NCI-H187 treated with DMSO at 0.1 percent for 48 hours (cell line): ENCODE measurements at places on chromosomes 16 and 17.

DNA sequence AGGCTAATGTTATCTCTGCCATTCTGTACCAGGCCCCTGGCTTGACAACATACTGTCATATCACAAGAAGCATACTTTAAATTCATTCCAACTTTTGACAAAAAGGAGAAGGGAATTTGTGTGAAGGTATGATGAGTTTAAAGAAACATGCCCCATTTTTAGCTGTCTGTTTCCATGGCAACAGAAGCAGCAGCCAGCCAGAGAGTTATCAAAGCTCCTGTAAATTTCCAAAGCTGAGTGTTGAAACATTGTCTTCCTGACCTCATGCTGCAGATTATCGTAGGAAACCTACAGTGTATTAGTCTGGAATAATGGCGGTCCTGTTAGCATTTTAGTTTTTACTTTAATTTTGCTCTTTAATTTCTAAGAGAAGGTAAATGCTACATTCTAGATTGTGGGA is 124.9 kb downstream of the MRTFB start:
- no peak for DNase-seq

- DNase-seq: no peak
These were observed 611 bp downstream of the SMARCE1 start for GRCh38 chr17:40646791-40647623.

GRCh38 chr16:62545039-62545438 is 508.8 kb upstream of the CDH8 start:
- DNase-seq: no peak

- DNase-seq: no peak
These were observed 108.5 kb upstream of the RCVRN start for GRCh38 chr17:10013365-10014112.

DNA sequence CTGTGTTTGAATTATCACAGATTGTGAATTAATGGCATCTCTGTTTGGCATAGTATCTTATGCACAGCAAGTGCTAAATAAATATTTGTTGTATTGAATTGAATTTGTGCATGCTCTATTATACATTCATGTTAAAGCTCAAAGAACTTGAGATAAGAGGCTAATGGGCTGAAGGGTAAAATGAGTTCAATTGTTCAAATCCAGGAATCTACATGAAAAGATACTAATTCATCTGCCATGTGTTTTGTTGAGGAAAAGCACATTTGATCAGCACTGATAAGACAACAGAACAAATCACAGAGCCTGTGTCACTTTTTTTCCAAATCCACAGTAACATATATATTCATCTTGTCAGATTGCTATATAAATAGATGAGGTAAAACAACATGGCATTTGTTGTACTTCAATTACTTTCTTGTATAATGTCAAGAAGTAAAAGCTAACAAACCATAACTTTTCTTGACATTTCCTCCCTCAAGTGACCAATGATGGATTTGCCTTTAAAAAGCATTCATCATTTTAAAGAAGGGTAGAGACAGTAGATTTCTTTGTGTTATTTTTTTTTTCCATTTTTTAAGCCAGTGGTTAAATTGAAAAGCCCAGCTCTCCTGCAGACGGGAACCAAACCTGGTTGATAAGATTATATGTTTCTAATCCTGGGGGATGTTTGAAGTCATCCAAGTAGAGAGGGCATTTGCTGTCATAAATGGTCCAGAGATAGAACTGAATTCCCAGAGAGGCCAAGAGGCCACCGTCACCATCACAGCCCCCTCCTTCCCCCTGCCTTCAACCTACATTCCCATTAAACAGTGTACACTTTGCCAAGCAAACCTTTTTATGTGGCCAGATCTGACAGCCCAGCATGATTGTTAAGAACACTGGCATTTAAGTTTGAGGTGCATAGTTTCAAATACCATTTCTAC is 123.0 kb downstream of the CHD9NB start:
- DNase-seq: no peak
